ENCODE measurements at places on chromosomes 3 and 15.

DNA sequence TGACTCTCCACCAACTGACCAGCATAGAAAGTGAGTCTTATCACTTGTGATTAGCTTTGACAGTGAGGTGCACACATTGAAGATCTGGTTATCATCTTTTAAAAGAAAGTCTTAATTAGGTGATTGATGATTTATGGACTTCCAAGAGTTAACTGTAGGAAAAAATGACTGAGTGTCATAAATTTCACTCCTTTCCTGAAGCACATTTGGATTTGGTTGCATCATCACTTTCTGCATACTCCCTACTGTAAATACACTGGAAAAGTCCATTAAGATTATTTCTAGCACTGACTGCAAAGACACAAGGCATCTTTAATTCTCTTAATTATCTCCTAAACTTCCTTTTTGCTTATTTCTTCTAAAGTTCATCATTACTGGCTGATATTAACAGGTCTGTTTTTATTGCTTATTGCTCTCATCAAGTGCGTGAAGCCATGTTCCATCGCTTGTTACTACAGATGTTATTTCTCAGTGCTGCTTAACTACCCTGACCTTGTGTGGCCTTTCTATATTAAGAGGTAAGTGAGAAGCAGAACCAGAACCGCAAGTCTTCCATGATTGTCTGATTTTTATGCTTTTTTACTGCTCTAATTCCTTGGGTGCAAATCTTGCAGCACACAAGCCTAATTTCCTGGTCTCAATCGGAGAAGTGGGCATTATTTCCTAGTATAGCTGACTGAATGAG, 153.2 kb downstream of the MEIS2 start:
- no peak for DNase-seq

- no peak for DNase-seq
Observed at GRCh38 chr15:27219636-27220035, 248.7 kb downstream of the GABRG3 start.

DNA sequence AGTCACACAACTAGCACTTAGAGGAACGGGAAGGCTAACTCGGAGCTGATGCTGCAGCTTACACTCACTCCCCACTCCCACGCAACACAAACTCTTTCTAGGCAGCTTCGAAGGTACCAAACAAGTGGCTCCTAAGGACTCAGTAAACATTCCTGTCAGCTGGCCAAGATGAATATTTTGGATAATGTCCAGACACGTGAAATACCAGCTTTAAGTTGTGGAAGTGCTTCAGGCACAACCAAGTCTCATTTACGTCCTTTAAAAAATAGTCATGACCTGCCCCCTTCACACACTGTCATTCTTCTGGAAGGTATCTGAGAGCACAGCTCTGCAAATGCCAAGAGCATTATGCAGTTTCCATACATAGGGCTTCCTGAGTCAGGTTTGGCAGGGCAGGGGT, 1005.9 kb upstream of the CFAP20DC start:
- DNase-seq, result no peak

GRCh38 chr15:90046911-90047392, 45.8 kb downstream of the ZNF710 start:
- no peak for DNase-seq

- DNase-seq, result no peak
Observed at GRCh38 chr3:71251156-71251775, 332.3 kb downstream of the FOXP1 start.

- DNase-seq, result no peak
Observed at GRCh38 chr15:88736204-88736603, 67.0 kb upstream of the ACAN start.

DNA sequence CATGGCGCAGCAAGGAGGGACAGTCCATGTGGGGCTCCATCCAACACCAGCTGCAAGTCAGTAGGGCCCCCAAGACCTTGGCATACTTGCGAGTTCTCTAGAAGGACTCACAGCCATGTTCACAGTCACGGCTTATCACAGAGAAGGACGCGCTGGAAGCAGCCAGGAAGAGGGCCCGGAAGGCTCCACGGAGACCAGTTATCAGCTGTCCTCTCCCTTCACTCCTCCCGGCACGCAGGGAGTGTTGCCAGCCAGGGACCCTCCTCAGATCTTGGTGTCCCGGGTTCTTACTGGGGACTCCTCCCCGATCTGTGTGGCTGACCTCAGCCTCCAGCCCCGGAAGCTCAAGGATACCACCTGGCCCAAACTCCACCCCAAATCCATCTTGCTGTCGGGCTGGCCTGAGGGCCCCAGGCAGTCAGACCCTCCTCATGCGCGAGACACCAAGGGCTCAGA, 68.0 kb downstream of the SLTM start:
- DNase-seq, result no peak

Measured in C1 segment of cervical spinal cord (tissue), 14 donors.